NCI-H1417 treated with DMSO at 0.1 percent for 48 hours (cell line): ENCODE measurements at places on chromosomes 12 and 14.

DNA sequence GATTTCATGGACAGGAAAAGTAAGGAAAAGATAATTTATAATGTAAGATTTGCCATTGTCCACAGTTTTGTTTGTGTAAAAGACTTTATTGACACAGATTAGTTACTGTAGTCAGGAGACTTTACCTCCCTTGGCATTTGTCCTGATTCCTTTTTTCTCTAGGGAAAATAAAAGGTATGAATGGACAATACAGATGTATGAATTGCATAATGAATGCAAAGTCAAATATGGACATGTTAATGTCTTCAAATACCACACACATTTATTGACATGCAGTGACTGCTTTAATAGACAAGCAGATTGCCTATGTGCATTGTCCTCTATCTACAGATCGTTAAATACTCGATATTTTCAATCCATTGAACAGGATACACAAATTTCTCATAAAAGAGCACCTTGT lies 999.7 kb upstream of the SEL1L start:
- no peak for DNase-seq

DNA sequence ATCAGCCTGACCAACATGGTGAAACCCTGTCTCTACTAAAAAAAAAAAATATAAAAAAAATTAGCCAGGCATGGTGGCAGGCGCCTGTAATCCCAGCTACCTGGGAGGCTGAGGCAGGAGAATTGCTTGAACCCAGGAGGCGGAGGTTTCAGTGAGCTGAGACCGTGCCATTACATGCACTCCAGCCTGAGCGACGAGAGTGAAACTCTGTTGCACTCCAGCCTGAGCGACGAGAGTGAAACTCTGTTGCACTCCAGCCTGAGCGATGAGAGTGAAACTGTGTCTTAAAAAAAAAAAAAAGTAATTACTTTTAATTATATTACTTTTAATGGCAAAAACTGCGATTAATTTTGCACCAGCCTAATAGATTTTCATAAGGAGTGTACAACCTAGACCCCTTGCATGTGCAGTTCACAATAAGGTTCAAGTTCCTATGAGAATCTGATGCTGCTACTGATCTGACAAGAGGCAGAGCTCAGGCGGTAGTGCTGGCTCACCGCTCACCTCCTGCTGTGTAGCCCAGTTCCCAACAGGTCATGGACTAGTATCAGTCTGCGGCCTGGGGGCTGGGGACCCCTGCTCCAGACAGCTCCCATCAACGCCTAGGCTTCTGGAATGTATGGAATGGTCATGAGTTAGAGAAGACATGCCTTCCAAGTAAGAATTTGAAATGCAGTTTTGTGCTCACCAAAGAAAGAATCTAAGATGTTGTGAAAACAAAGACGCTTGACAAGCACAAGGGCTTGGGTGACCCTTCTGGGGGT lies 10.1 kb downstream of the LTB4R start:
- no peak for DNase-seq

DNA sequence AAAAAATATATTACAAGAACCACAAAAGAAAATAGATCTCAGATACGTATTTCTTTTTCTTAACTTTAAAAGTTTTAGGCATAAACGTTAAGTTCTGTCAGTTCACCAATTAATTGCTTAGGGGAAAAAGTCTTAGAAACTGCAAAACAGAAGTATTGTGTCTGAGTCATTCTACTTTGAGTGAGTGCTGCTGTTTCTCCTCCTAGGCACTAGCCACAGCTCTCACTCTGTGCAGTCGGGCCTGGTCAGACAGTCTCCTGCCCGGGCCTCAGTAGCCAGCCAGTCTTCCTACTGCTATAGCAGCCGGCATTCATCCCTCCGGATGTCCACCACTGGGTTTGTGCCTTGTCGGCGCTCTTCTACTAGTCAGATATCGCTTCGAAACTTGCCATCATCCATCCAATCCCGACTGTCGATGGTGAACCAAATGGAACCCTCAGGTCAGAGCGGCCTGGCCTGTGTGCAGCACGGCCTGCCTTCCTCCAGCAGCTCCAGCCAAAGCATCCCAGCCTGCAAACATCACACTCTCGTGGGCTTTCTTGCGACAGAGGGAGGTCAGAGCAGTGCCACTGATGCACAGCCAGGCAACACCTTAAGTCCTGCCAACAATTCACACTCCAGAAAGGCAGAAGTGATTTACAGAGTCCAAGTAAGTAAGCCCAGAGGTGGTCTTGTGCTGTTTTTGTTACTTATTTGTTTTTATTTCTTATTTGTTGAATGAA lies 201.3 kb downstream of the PCNX1 start:
- no peak for DNase-seq

DNA sequence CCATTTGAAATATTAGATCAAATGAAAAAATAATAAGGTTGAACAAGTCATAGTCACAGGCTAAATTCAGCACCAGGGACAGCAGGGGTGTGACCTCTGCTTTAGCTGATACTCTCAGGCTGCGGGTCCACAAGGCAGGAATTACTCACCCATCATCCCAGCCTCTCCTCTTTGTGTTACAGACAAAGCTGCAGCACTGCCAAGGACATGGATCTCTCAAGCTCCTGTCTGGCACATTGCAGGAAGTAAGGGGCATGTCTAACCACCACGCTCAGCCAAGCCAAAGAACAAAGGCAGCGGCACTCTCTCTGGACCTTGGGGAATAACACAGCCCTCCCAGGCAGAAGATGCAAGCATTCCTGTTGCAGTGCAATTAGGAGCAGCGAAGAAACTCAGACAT lies 783.8 kb downstream of the VRK1 start:
- DNase-seq = no peak

- no peak for DNase-seq
Observed at GRCh38 chr14:97782871-97783414, 985.8 kb downstream of the VRK1 start.
